ENCODE measurements at places on chromosomes 6 and 20.

GRCh38 chr6:167136376-167136775, 13.5 kb downstream of the CCR6 start:
- no peak for DNase-seq

DNA sequence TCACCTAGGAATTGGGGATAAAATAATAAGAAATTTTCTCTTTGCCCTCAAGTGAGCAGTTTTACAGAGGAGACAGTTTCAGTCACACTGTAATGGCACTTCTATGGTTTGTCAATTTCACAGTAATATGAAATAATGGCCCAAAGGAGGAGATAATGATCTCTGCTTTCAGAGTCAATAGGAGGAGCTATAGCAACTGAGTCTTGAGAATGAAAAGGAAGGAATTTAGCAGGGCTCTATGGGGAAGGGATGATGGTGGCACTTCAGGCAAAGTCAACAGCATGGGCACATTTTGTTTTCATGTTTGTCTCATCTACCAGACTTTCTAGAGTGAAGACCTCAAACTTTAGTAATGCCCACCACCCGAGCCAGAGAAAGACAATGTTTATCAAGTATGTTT, 138.3 kb upstream of the HMGN3 start:
- DNase-seq, result no peak

- DNase-seq, result no peak
Observed at GRCh38 chr20:11936157-11936556, 18.5 kb downstream of the BTBD3 start.

DNA sequence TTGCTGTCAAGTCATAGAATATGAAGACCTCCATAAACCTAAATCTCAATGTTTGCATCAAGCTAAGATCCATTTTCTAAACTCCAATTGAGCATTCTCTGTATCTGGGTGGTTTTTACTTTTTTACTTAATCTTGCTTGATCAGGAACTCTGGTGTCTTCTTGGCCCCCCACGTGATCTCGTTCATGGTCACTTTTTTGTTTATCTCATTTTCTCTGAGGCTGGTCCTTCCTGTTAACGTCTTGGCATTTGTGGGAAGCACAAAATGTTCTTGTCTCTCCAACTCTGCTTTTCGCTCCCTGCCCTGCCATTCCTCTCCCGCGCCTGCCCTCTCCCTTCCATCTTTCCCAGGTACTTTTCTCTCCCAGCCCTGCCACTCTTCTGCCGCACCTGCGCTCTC, 14.0 kb upstream of the MAPRE1 start:
- DNase-seq, result no peak

DNA sequence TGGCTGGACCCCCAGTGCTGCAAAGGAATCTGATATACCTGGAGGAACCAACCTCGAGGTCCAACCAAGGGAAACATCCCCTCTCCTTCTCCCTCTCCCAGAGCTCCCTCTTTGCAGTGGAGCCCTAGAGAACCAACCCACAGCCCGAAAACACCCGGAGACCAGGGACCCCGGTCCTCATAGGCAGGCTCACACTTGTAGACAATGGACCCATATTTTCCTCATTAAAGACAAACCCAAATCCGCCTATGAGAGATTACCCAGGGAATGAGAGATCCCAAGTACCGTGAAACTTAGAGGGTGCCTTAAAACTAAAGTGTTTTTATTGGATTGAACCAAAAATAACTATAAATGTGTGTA, 9.6 kb upstream of the FOXF2 start:
- no peak for DNase-seq

GRCh38 chr6:38957426-38957825, 91.2 kb upstream of the GLP1R start:
- DNase-seq, result no peak

GRCh38 chr6:123587838-123588545, 48.8 kb downstream of the TRDN start:
- DNase-seq, result no peak

DNA sequence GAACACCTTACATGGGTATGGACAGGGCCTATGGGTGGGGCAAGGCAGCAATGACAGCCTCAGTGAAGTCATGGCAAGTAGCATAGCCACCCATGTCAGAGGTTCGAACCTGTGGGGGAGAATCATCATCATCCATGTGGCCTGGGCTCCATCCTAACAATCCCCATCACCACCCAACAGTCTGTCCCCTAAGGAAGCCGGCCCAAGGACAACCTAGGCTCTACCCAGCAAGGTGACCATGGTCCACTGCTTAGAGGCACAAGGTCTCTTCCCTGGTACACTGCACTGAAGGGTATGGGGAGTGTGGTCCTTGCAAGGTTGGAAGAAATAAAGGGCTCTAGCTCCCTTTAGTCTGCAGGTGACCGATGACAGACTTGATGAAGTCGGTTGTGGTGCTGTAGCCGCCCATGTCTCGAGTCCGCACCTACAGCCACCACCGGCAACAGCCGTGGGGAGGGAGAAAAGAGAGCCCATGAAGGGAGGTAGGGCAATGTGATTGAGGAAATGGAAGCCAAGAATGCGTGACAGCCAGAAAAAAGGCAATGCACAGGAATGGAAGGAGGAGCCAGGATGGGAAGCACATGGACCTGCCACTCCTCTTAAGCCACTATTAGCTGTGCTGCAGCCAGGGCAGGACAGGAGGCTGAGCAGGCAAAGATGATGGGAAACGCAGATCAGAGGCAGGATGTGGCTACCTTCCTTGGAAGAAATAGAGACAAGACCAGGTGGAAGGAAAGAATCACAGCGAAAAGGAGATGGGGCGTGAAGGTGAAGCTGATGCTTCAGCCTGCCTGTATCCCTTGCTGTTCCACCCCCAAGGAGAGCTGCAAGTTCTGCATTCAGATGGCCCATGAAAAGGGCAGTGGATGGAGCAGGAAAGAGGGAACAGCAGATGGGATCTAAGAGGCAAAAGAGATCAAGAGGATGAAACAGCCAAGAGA, 5.3 kb downstream of the IDH3B start:
- no peak for DNase-seq

DNA sequence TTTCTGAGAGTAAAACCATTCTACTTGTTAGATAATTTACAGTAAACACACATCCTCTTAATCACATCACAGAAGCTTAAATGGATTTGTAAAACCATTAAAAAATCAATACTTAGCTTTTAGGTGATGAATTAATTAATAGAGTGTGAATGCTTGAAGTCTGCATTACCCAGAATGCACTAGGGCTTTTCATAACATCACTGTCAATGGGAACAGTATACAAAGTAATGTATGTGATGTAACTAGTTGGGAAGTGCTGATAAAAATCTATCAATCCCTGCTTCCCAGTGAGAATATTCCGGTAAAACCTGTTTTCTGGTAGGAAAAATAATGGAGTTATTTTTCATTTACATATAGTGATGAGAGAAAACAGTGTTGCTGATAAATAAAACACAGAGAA, 23.1 kb upstream of the HDGFL1 start:
- DNase-seq, result no peak

DNA sequence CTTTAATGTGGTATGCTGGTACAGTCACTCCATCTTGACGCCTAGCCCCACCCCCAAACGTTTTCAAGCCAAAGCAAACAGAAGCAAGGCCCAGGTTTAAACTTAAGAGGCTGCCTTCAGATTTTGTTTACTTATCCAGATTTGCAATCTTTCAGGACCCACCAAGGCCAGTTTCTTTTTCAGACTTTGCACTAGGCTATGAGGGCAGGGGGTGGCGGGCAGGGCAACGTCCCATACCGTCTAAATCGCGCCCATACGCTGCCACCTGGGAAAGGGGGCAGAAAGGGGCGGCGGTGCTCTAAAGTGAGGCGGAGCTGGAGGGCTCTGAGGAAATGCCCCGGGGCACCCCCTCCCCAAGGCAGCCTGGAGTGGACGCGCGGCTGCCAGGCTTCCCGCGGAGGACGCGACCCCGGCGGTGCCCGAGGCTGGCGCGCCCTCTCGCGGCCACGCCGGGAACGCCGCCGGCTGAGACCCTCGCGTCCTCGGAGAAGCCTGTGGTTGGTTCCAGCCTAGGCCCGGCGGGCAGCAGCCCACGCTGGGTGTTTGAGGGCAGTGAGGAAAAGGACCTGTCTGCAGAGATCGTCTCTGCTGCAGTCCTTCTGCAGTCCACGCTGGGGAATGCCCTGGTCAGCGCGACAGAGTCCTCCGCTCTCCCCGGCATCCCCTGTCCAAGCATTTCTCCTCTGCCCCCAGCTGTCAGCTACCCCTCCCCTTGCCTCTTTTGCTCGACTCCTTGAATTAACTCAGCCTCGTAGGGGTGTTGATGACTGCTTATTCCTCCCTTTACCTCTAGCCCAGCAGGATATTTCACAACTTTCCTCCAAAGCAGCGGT, 129.2 kb upstream of the PRND start:
- DNase-seq, result no peak

- no peak for DNase-seq
Observed at GRCh38 chr6:115582386-115582785, 478.3 kb downstream of the FRK start.

DNA sequence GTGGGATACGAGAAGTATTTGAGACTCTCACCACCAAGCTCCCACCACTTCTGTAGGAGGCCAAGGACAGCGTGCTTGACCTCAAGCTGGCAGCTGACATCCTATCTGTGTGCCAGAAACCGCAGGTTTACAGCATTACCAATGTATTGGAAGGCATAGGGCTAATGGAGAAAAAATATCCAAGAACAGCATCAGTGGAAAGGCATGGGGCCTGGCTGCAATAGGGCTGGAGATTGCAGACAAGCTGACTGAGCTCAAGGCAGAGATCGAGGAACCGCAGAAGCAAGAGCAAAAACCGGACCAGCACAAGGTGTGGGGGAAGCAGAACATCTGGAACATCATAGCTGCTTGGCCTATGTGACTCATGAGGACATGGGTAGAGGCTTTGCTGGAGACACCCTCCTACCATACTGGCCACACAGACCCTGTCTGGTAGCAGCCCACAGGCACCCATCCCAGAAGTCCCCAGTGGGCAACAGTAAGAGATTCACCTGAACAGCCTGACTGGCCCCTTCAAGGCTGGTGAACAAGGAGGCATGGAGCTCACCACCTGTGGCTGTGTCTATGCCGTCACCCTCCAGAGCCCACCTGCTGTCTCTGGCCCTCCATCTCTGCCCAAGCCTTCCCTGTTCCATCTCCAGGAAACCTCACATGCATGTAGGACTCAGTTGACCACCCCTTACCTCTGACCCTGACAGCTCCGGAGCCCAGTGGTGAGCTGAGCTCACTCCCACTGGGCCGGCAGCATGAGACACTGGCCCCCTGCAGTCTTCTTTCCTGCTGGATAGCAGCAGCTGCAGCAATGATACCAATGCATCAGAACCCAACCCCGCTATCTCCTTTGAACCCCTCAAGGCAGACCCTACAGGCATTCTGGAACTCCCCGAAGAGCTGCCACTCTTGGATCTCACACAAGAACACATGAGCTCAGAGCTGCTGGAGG, 171.1 kb downstream of the KIF6 start:
- no peak for DNase-seq

DNA sequence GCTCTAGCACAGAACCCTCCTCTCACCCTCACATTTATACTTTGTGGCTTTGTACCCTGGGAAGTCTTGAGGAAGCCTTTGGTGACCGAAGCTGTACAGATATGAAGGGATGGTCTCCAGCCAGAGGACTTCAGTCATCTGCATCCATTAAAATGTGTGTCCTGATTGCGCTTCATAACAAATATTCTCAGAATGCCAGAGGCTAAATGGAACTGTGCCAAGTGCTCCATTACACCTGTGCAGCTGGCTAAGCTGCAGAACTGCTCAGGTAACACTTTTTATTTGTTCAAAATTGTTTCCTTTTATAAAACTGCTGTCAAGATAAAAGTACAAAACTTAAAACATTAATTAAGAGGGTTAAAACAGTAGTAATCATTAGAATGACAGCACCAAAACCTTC, 22.3 kb downstream of the TPBG start:
- no peak for DNase-seq

DNA sequence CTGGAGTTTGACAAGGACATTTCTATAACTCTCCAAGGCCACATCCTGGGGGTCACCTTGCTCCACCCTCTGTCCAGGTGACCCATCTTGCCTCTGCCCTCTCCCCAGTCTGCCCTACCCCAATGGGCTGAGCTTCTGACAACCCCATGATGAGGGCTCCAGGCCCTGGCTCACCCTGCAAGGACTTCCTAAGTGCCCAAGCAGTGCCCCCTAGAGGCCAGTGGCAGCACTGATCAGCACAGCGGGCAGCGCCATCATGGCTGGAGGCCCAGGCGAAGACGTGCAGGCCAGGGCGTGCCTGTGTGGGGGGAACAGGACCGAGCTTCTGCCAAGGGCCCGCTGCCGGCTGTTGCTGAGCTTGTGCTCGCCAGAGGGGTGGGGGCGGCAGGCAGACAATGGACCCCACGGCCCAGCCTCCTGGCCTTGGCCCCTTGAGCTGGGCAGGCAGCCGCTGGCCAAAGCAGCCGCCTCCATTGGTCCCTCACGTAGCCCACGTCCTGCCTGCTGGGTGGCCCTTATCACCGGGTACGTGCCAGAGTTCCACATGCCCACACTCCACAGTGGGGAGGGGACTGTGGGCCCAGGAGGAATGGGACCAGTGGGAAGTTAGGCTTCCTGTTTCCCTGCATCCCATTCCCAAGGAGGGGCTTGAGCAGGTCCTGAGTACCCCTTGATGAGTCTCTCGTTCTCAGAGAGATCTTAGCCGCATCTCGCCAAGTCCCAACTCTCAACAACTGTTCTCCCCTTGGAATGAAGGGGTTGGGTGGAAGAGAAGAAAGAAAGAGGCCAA, 64.3 kb downstream of the MRPL14 start:
- DNase-seq, result no peak

GRCh38 chr6:47780510-47781356, 1.1 kb upstream of the OPN5 start:
- no peak for DNase-seq

- DNase-seq, result no peak
Observed at GRCh38 chr6:42352856-42353564, 98.7 kb downstream of the TRERF1 start.

Measured in NCI-H524 treated with DMSO at 0.1 percent for 48 hours (cell line).